Fibroblast of skin of back (primary cell): ENCODE measurements at places on chromosomes 3 and 15.

DNA sequence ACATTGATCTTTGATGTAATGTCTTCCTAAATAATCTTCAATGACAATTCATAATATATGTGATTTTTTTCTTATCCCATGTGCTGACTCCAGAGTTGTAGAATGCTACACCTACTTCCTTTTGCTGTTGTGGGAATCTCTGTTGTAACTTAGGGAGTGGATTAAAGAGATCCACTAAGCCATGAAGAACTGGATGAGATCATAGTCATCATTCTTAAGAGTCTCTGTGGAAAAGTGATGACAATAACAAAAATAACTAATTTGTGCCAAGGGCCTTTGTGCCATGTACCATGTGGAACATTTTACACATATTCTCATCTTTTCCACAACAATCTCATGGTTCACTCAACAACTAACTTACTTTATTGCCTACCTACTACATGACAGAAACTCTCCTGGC is 162.9 kb upstream of the PDZRN3 start:
- peak; percentile 55 for DNase-seq

DNA sequence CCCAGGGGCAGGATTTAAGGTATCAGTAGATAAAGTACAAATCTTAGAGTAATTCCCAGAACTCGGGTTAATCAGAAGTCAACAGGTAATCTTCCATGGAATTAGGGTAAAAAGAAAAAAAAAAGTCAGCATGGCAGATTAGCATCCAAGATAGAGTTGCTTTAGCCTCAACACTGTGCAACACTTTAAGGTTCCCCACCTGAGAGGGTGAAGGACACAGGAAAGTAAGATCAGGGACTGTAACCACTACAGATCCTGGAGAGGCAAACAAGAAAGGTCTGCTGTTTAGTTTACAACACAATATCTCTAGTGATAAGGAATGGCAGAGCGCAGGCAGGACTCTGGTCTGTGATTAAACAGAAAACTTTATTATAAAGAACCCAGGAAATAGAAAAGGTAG is 4.1 kb upstream of the PHLDB2 start:
- DNase-seq = no peak

DNA sequence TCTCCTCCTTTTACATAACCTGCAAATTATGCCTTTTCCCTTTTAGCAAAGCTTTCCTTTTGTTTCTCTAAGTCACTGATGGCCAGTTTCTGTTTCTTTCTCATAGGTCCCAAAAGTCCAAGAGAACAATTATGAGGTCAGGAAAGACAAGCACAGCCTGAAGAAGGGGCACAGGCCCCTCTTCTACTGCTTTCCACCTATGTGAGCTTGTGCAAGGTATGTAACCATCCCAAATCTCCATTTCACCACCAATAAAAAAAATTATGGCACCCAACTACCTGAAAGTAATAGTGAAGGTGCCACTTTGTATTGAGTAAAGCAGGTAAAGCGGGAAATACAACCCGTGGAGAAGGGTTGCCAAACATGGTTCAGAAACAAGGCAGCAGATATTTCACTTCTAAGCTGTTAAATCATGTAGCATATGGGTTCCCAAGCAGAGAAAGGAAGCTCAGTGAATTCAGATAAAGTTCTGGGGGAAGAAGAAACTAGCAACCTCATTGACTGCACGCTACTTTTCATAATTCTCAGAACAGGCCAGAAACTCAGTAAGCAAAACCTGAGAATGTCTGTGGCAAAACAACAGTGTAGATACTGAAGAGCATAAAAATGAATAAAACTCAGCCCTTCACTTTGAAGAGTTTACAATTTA is 4.2 kb downstream of the PLOD2 start:
- DNase-seq = no peak

DNA sequence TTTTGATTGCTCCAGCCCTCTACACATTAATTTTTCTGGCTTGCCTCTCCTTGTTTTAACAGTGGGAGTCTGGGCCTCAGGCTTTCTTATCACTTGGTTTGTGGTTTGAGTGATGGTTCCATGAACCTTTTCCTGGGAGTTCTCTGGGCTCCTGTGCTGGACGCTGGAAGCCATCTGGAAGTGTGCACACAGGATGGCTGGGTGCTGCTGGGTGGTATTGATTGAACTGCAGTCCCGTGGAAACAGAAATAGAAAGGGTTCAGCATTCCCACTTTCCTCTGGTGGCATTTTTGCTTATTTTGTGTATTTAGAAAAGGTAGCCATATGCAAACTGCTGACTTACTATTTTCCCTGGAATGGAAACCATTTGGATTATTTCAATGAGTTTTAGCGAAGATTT is 25.6 kb downstream of the MITF start:
- DNase-seq = no peak

DNA sequence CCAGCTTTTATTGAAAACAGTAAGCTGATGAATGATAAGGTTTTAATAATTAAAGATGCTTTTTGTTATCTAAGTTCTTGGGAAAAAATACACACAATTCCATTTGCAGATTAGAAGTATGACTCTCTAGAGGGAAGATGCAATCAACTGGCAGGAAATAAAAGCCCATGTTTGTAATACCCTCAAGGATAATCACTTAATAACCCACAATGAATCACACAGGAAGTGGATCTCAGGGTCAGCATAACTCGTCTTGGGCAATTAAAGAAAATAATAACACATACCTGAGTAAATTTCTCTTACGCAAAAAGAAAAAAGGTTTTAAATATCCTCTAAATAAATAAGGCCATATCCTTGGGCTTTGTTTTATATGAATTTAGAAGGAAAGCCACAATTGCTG is 9.4 kb upstream of the EID1 start:
- DNase-seq = peak; percentile 82

GRCh38 chr3:119368298-119368697 is 74.1 kb downstream of the ARHGAP31 start:
- DNase-seq = peak; percentile 70

DNA sequence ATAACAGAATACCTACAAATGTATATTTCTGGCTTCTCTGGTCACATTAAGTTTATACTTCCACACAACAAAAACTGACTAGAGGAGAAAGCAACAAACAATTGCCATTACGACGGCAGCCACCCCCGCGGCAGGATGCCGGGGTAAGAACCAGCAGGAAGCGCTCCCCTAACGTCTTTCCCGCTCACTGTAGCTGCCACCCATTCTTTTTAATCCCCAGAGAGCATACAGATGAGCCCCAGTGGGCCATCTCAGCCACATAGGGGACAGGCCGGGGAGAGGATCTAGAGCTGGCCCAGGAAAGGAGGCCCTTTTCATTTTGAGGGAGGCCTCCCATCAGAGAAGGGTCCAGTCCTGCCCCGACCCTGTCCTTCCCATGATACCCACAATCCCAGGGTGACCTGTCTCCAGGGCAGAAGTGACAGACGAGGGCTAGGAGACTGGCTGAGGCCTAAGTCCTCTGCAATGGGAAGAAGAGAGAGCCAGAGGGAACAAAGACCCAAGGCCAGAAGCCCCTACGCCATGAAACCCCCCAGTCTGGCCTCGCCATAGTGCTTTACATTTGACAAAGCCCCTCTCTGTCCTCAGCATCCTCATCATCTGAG is 3.6 kb upstream of the CALML4 start:
- DNase-seq = no peak

GRCh38 chr3:123899300-123899865 is 15.3 kb upstream of the MYLK start:
- no peak for DNase-seq

DNA sequence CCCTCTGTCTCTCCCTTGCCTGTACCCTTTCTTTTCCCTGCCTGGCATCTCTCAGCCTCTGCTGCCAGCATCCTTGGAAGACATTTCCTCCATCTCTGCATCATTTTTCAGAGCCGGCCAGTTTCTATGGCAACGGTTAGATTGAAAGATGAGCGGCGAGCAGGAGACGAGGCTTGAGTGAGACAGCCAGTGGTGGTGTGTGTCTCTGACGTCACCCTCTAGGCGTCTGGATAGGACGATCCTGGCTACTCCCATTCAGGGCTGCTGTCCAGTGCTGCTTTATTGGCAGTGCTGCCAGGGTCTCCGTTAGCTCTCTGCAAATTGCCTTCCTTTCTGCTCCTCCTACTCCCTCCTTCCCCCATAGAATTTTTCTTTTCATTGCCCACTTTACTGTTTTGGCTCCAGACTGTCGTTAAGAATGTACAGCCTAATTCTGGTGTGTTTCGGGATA is 57.9 kb downstream of the TRAK1 start:
- DNase-seq = peak; percentile 84

- no peak for DNase-seq
Observed at GRCh38 chr15:100570735-100571313, 31.2 kb downstream of the LINS1 start.

DNA sequence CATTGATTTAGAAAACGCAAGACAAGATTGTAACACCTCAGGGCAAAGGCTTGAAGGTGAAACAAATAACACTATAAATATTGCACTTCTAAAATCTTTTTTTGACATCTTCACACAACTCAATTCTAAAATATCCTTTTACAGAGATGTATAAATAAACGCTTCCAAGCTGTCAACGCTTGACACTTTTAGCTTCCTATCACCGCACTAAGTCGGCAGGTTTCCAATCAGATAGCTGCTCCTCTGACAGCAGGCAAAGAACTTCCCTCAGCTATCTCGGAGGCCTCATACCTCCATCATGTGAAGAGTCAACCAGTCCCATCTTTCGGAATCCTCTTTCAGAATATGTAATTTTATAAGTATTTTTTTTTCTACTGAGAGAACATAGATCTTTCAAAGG is 71.0 kb downstream of the PCOLCE2 start:
- DNase-seq = peak; percentile 15

- no peak for DNase-seq
Observed at GRCh38 chr3:45574067-45574494, 20.5 kb upstream of the LIMD1 start.

DNA sequence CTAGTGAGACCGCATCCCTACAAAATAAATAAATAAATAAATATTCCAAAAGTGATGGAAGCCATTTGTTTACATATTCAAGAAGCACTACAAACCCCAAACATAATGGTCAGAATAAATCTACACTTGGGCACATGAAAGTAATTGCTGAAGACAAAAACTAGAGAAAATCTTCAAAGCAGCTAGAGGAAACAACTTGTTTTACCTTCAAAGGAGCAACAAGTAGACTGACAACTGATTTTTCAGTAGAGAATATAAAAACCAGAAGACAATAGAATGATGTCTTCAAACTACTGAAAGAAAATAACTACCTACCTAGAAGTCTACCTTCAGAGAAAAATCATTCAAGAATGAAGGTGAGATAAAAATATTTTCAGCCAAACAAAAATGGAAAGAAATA is 89.4 kb downstream of the TPRA1 start:
- DNase-seq = no peak

- no peak for DNase-seq
Observed at GRCh38 chr3:45965653-45966052, 22.4 kb downstream of the CXCR6 start.

DNA sequence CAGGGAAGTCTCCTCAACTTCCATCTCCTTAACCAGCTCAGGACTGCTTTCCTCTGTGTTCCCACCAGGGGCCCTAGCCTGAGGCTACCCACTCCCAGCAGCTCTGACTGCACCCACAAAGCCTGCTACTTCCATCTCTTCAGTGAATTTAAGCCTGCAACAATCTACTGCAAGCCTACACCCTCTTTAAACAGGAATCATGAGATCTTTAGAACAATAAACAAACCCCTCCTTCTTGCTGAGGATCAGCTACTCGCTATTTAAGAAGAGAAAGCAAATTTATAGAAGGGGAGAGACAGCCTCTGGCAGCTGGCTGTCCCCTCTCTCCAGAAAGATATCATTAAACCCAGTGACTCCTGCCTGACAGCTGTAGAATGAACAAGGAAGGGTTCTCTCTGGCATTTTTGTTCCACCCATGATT is 51.9 kb downstream of the ARHGAP31 start:
- no peak for DNase-seq

DNA sequence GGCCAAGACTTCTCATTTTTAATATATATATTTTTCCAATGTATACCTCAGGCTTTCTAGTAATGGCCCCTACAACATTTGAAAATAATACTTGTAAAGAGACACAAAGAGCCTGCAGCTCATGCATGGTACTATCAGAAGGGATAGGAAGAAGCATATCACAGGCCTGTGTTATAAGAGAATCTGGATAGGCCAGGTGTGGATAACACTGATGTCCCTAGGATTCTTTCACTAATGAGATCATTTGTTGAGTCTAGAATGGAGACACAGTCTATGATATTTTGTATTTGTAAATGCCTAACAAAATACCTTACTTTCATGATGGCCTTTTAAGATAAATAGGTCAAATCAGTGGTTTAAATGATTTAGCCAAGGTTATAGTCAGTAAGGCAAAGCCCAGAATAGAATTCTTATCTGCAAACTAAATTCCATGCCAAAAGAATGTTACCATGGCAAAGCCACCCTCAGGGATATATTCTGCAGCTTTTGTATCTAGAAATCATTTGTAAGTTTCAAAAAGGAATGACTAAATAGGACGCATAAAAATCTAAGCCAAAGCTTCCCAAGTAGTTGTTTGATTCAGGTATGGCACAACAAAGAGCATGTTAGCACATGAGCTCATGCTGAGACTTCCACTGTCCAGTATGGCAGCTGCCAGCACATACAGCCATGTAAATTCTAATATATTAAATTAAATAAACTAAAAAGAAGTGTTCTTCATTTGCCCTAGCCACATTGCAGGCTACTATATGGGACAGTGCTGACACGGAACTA is 10.0 kb downstream of the DCP1A start:
- no peak for DNase-seq

DNA sequence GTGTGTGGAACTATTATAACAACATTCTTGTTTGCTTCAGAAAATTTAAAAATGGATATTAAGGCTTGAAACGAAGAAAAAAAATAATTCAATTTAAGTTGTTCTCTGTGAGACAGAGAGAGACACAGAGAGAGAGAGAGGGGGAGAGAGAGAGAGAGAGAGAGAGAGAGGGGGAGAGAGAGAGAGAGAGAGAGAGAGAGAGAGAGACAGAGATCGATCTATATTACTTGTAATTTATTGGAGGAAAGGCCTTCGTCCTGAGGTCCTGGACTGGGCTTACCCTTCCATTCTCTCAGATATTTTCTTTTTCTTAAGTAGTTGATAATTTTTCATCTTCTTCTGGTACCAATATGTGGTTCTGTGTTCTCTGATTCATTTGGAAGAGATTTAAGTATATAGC is 25.9 kb downstream of the MFSD1 start:
- DNase-seq = no peak

DNA sequence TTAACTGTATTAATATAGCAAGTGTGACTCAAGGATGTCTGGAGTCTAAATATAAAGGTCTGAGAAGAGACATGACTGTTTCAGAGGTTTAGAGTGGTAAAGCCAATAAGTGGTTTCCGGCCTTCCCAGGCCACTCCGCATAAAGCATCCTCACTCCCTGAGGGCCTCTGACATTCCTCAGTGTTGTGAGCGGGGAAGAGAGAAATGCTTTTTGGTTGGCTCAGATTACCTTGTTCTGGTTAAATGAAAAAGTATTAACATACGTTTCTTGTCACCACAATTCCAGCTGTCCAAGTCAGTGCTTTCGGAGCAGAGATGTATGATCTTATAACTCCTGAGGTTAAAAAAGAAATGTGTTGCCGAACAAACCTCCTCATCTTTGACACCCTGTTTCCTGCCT is 103.8 kb downstream of the RBMS3 start:
- DNase-seq = peak; percentile 98

DNA sequence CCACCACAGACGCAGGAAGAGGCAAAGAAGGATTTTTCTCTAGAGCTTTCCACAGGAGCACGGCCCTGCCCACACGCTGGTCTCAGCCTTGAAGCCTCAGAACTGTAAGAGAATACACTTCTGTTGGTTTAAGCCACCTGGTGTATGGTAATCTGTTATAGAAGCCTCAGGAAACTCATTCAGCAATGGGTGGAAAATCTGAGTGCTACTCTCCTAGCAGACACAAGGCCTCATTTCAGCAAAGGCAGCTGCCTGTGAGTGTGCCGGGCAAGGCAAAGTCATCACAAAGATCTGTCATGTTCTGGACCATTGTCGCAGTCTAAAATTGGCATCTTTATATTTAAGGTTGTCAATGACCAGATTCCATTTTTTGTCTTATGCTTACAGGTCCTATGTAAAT is 31.0 kb downstream of the ATP10A start:
- peak; percentile 42 for DNase-seq
